NCI-H226 (cell line): ENCODE measurements at places on chromosomes 5 and 9.
A peak's percentile ranks its signal among the peaks of the same experiment; 100 is the strongest.

- DNase-seq: no peak
These were observed 5.9 kb downstream of the ATPSCKMT start for GRCh38 chr5:10243660-10244240.

DNA sequence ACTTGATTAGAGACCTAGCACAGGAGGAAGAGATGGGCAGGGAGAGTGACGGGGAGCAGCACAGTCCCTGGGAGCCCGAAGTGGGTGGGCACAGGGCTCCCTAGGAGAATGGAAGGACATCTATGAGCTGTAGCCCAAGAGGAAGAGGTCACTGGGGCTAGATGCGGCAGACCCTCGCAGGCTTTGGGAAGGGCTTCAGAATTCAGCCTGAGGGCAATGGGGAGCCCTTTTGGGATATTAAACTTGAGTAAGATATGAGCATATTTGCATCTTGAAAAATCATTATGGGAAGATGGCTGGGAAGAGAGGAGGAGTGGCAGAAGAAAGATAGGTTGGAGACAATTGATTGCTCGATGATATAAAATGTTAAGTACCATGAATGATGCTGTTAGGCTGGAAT is 48.9 kb upstream of the IL17B start:
- DNase-seq: no peak

DNA sequence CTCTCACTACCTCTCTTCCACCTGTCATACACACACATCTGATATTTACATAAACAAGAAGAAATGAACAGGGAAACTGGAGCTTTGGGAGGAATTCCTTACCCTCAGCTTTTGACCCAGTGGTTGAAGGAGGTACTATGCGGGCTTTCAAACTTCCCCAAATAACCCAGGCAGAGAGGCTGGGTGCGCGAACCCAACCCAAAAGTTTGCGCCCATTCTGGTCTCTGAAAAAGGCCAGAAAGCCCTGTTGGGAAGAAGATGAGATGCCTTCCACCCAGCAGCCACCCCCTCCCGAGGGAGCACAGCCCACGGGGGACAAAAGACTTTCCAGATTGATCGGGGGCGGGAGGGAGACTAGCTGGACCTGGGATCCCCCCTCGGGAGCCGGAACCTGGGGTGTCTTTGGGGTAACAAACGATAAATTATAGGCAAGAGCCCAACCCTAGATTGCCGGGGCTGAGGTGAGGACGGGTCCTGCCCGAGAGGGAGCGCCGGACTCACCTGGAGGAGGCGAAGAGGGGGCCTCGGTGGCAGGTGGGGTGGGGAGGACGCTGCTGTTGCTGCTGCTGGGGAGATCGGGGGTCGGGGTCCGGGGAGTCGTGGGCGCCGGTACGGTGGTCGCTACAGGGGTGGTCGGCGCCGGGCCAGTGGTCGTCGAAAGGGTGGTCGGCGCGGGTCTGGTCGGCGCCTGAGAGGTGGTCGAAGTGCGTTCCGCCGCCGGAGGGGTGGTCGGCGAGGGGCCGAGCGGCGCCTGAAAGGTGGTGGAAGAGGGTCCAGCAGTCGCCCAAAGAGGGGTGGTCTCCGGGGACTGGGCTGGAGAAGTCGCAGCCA is 798 bp downstream of the MEGF9 start:
- DNase-seq: no peak

GRCh38 chr9:1979741-1980367 is 35.3 kb upstream of the SMARCA2 start:
- DNase-seq: no peak

GRCh38 chr5:149434162-149435014 is 55.3 kb upstream of the IL17B start:
- no peak for DNase-seq

DNA sequence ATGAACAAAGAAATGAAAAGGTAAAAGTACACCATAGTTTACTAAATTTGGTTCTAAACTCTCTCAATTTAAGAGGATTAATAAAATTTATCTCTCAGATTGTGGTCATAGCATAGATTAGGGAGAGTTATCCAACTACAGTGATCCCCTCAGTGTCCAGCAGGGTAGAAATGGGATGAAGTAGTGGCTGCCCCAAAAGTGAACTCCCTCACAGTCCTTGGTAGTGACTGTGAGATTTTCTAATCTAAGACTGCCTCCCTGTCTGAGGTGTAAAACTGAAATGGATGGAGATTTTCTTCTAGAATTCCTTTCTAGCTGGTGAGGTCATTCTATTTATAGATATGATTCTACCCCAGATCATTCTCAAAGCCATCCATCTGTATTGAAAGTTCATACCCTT is 455.5 kb downstream of the ACTL7B start:
- peak; percentile 39 for DNase-seq

DNA sequence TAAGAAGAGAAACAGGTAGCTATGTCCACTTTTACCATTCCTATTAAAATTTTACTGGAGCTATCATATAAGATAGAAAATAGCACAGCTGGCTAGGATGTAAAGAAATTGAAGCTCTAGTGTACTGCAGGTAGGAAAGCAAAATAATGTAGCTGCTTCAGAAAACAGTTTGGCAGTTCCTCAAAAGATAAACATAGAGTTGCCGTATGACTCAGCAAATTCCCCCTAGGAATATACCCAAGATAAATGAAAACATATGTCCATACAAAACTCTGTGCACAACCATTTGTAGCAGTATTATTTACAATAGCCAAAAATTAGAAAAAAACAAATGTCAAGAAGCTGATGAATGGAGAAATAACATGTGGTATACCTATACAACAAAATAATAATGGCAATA is 64.6 kb upstream of the SHISAL2B start:
- no peak for DNase-seq

DNA sequence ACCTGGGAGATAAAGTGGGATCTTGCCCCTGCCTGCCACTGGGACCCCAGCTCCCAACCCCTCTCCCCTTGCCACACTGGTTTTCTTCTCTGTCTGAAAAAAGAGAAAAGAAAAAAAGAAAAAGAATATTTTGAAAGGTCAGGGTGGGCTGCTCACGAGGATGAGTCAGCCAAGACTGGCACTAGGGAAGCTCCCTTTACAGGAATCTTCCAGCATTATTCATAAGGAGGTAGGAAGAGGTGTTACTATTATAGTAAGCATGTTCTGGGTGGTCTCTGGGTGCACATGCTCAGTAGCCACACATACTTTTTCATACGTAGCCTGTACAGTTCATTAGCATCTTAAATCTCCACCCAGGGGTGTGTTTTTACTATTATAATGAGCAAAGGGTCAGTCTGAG is 46.8 kb upstream of the HAND1 start:
- DNase-seq: peak; percentile 53

DNA sequence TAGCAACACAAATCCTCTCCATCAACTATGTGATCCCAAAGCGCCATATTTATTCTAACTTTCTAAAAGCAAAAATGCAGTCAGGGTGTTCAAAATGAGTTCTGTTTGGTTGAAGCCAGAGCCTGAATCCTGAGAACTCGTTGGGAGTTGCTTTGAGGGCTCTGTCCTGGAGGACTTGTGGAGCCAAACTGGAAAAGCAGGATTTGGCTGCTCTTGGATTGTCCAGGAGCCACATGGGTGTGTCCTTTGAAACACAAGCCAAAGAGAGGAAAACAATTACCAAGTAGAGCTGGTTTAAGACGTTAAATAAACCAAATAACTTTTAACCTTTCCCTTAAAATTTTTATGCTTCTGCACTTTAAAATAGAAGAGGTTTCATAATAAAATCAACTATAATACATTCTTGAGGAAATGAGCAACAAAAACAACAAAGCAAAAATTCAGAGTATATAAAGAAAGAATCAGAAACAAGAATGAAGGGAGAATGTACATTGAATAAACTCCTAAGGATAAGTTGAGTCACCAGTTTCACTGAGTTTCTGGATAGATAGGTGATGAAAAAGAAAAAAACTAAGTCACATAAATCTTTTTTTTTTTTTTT is 13.5 kb downstream of the C5orf46 start:
- no peak for DNase-seq

GRCh38 chr5:83567741-83568140 is 96.2 kb downstream of the VCAN start:
- DNase-seq: no peak

- DNase-seq: no peak
These were observed 94.0 kb downstream of the PPARGC1B start for GRCh38 chr5:149824120-149824519.

DNA sequence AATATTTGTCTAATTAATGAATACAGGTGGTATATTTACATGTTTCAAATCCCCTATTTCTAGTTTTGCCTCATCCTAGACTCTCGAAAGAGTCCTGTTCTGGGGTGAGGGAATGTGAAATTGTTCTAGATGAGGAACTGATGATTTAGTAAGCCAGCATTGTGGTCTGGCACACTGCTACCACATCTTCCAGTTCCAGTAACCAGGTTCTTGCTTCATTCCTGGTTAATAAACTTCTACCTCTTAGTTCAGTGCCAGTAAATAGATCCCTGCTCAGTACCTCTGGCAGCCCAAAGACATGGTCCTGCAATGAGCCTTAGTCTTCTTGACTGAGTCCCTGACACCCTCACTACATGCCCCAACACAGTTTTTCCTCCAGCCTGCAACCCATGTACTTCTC is 207.7 kb downstream of the SREK1 start:
- no peak for DNase-seq

GRCh38 chr9:114504341-114505186 is 709 bp downstream of the WHRN start:
- no peak for DNase-seq

DNA sequence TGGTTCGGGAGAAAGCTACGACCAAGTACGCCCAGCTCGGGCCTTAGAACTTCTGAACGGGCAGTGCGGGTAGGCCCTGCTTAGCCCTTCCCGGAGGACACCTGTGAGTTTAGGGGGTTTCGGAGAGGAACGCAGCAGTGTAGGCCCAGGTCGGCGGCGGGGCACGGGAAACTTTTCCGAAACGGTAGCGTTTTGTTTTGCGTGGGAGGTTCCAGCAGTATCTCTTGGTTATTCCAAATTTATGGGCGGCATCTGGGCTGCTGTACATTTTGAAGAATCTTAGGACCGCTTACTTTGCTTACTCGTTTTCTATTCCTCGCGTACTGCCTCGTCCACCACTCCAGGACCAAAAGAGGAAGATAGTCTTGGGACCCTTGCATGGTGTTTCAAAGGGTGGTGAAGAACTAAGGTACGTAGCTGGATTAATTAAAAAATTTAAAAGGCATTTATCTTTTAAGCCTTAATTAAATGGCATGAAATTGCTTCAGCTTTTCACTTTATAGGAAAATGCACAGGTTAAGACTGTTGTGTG is 492 bp downstream of the TENT2 start:
- no peak for DNase-seq

DNA sequence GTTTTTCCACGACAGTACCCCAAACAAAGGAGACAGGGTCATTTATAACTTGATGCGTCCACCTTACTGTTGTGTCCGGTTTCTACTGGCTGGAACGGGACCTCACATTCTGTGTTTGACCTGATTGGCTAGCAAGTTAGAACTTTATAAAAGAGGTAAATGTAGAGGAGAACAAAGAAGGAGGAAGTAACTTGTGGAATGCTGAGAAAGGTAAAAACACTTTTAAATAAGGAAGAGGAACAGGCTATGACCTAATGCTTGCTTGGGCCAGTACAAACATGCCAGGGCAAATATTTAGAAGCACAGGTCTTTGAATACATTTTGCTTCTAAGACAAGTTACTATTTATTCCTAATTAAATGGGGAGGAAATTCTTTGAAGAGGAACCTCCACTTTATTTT is 251.6 kb downstream of the KIAA0825 start:
- DNase-seq: no peak

GRCh38 chr5:176527246-176528222 is 9.7 kb downstream of the RNF44 start:
- no peak for DNase-seq

DNA sequence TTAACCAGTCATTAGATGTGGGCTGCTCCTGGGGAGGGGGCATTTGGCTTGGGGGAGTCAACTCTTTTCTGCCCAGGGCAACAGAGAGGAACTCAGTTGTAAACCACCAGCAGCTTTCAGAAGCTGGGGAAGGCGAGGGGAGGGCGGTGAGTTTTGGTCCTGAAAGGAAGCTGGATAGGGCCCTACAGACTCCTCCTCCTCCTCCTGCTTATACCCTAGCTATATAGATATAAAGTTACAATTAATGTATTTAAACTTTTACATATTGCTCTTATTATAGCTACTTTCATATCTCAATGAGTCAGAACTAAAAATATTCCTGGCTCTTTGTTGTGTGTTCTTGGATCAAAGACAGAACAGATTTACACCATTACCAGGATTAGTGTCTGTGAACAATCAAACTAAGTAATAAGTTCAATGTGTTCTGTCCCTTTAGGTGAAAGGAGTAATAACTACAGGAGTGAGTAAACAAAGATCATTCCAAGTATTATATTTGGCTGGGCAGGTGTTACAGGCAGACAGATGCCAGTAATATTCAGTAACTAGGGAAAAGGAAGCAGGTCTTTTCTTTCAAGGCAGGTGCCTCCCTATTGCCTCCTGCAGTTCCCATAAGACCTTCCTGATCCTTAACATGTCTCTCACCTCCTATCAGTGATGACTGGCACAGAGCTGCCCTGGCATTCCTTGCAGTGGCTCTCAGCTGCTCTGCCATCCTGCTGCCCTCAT is 20.5 kb upstream of the VPS13A start:
- DNase-seq: no peak

DNA sequence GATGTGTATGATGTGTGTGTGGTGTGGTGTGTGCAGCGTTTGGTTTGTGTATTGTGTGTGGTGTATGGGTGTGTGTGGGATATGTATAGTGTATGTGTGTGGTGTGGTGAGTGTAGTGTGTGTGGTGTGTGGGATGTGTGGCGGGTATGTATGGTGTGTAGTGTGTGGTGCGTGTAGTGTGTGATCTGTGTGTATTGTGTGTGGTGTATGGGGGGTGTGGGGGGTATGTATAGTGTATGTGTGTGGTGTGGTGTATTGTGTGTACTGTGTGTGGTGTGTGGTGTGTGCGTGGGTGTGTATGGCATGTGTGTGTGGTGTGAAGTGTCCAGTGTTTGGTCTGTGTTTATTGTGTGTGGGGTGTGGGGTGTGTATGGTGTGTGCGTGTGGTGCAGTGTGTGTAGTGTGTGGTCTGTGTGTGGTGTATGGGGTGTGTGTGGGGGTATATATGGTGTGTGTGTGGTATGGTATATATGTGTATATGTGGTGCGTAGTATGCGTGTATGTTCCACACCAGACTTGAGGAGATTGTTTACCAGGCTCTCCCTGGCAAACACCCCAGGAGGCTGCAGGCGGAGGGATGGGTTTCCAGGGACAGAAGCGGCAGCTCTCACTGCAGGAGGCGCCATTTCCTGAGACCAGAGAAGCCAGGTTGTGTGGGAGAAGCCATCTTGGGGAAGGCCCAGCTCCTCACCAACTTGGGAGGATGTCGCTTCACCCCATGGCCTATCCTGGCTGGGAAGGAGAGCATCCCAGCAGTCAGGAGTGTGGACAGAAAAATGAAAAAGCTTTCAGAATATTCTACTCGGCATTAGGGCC is 138.1 kb downstream of the NXNL2 start:
- DNase-seq: no peak

- no peak for DNase-seq
These were observed 15.3 kb downstream of the BICD2 start for GRCh38 chr9:92749071-92749933.

- peak; percentile 64 for DNase-seq
These were observed 21.7 kb downstream of the LPAR1 start for GRCh38 chr9:111016426-111017045.

GRCh38 chr9:33289936-33290246 is 425 bp upstream of the NFX1 start:
- no peak for DNase-seq
